ENCODE measurements at places on chromosomes 4 and X.

GRCh38 chrX:140804292-140804691, 94.7 kb downstream of the LINC00632 start:
- no peak for DNase-seq

- no peak for DNase-seq
Observed at GRCh38 chrX:132728296-132728695, 230.1 kb downstream of the HS6ST2 start.

- DNase-seq = no peak
Observed at GRCh38 chr4:174107746-174108354, 175.6 kb downstream of the FBXO8 start.

- DNase-seq = no peak
Observed at GRCh38 chr4:75629239-75629638, 1.1 kb downstream of the CDKL2 start.
